ENCODE measurements at places on chromosomes 4 and X.

- DNase-seq = no peak
Measured at GRCh38 chrX:16308773-16309172, 141.5 kb downstream of the MAGEB17 start.

- DNase-seq = no peak
Measured at GRCh38 chr4:84681486-84682274, 98.8 kb downstream of the CDS1 start.

- DNase-seq = no peak
Measured at GRCh38 chr4:6568689-6569332, 6.2 kb upstream of the MAN2B2 start.

- DNase-seq = no peak
Measured at GRCh38 chr4:113781439-113782040, 20.0 kb upstream of the CAMK2D start.

- DNase-seq = no peak
Measured at GRCh38 chrX:53421772-53422085, 725 bp downstream of the SMC1A start.

DNA sequence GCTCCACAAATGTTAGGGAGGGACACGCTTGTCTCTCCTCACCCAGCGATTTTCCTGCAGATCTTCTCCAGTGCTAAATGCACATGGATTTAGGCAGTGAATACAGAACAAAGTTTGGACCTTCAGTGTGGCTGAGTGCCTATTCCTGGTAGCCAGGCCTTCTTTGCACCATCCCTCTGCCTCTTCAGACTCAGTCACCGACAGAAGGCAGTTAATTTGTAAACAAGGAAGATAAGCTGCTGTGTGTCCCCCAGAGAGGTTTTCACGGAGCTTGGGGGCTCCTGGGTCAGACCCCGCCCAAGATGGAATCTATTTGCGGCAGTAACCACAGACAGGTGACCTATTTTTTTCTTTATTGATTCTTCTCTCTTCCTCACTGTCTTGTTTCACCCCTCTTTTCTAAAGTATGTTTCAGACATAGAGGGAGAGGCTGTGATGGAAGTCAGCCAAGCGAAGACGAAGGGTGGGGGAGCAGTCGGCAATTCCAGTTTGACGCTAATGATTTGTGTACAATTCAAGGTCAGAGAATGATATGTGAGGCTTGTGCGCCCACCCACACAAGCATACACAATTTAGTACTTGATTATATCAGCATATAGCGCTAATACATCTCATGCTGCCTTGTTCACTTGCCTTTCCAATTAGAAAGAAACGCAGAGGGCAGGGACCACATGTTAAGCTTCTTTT is 200.8 kb downstream of the MGST2 start:
- no peak for DNase-seq

- no peak for DNase-seq
Measured at GRCh38 chr4:59455751-59456150, 1744.4 kb upstream of the ADGRL3 start.

DNA sequence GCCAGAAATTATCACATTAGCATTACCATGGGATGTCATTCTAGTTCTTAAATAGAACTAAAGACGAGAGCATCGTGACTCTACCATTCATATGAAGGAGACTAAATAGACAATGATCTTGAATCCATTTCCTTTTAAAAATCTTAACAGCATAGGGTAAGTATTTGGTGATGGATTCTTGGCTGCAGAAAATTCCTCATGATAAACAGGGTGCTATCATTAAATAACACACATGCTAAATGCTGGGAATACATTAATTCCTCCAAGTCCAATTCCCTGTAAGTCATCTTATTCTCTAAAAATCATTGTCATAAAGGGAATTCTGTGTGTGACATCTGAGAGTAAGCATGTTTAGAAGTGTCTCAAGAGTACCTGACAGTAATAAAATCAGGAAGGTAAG is 470.4 kb upstream of the MAGEB2 start:
- DNase-seq = no peak

DNA sequence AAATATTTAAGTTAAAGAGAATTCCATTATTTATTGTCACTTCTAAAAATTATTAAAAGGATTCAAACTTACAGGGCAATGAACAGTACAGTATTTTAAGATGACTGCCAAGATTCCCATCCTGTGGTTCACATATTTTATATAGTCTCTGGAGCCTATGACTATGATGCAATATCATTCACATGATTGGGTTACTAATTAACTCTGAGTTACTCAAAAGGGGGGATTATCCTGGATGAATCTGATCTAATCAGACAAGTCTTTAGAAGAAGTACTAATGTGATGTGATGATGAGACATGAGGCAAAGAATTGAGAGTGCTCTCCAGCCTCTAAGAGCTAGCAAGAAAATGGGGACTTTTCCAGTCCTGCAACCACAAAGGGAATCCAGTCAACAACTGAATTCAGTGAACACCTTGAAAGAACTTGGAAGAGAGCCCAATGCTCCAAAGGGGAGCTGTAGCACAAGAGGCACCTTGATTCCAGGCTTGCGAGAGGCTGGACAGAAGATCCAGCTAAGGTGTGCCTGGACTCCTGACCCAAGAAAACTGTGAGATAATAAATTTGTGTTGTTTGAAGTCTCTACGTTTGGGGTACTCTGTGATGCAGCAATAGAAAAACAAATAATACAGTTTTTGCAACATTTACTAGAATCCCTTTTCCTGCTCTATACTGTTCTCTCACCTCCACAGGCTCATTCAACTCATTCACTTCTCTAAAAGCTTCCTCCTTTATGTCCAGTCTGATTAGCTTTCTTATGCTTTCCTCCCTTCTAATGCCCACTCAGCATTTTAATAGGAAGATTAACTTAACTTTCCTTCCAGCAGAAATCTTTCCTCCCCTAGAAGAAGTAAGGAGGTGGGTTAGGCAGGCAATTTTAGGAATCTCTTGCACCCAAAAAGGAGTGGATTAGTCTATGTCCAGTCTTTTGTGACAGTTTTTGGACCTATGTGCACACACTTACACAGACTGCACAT is 133.8 kb upstream of the LCORL start:
- DNase-seq = no peak

GRCh38 chrX:3748052-3748559 is 34.7 kb upstream of the PRKX start:
- no peak for DNase-seq

Measured in stimulated activated CD4-positive, alpha-beta T cell treated with anti-CD3 and anti-CD28 coated beads, Interleukin-4, amount 100 ng/mL, for 4 hours (primary cell).